ENCODE measurements at places on chromosomes 16 and 17.

GRCh38 chr17:81040791-81041337 lies 5.9 kb downstream of the BAIAP2 start:
- peak; percentile 13 for DNase-seq

- no peak for DNase-seq
Measured at GRCh38 chr16:85982563-85982939, 83.6 kb downstream of the IRF8 start.

DNA sequence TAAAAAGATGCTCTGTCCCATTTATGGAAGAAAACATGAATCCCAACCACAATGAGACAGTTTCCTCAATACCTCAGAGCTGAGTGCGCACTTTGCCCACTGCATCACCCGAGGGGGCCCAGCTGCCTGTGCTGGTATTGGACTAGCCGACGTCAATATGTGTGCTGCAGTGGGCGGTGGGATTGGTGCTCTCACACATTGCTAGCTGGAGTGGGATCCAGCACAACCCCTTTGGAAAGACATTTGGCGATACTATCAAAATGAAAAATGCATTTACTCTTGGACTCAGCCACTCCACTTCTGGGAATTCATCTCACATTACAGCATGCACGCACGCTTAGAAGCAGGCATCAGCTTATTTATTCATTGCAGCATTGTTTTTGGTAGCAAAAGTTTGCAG lies 289.2 kb upstream of the FOXF1 start:
- no peak for DNase-seq

GRCh38 chr17:61470530-61471136 lies 18.4 kb downstream of the TBX4 start:
- no peak for DNase-seq

- DNase-seq, result no peak
Measured at GRCh38 chr17:29624586-29624985, 1.9 kb upstream of the CORO6 start.

DNA sequence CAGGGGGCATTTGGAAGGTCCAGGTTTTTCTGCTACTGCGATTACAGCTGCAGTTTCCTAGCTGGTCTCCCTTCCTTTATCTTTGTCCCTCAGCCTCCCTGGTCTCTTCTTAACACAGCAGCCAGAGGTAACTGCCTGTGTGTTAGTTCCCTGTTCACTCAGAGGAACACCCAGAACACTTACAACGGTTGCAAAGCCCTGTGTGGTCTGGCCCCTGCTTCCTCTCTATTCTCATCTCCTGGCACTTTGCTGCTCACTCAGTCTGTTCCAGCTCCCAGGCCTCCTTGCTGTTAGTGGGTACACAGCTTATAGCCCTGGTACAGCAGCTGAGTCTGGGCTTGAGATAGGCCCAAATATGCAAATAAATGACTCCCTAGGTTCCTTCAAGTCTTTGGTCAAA lies 16.4 kb downstream of the NTN1 start:
- DNase-seq, result no peak

GRCh38 chr17:65079489-65079900 lies 23.0 kb upstream of the GNA13 start:
- DNase-seq, result no peak

DNA sequence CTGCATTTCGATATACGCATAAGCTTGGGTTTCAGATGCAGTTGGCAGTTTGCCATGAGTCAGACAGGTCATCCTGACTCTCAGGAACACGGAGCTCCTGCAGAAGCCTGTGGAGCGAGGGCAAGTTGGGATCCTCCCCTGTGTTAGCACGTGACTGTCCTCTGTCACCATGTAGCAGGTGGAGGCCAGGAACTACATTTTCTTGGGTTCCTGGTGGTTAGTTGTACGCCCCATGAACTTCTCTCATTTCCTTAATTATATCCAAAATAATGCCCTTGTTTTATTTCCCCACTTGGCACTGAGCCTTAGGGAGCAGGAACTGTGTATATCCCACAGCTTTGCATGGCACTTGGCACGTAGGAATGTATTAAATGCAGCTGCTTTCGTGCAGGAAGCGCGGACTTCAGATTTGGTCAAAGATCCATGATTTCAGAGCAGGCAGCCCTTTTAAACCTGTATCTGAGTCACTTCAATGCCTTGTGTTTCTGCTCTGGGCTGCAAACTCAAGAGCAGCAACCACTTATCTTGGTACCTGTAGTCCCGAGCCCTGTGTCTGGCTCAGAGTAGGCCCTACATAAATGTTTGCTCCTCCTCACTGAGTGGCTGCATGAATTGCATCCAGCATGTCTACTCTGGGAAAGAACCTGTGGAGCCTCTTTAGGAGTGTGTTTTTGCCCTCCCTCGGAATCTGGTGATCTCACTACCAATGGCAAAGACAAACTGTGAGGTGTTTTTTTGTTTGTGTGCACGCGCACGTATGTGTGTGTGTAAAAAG lies 428.4 kb downstream of the MAF start:
- DNase-seq, result peak; percentile 76

DNA sequence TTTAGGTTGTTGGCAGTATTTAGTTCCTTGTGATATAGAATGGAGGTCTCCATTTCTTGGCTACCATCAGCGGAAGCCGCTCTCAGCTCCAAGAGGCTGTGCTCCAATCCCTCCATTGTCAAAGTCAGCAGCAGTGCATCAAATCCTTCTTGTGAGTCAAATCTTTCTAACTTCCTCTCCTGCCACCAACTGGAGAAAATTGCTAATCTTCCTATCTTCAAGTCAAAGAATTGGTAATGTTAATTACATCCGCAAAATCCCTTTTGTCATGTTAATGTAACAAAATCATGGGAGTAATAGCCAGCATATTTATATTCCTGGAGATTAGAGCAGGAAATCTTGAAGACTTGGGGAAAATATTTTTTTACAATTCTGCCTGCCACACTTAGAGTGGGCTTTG lies 436.4 kb upstream of the DYNLRB2 start:
- no peak for DNase-seq

DNA sequence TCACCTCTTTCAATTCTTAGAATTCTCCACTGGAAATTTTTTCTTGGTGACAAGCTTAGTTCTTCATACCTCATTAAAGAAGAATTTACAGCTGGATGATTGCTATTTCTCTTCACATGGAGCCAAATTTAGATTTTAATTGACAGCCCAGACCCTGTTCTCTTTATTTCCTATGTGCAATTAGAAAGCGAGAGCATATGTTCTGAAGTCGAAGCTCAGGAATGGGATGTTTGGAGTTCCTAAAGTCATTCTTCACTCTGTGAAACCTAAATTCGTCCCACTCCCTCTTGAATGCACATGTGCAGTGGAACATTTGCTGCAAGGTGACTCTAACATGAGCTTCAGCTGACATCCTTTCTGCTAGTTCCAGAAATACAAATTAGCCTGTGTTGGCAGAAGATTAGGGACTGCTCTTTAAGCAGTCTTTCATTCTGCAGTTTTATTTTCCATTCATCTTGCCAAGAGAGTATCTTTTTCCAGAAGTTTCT lies 129.3 kb upstream of the KCNJ16 start:
- no peak for DNase-seq

DNA sequence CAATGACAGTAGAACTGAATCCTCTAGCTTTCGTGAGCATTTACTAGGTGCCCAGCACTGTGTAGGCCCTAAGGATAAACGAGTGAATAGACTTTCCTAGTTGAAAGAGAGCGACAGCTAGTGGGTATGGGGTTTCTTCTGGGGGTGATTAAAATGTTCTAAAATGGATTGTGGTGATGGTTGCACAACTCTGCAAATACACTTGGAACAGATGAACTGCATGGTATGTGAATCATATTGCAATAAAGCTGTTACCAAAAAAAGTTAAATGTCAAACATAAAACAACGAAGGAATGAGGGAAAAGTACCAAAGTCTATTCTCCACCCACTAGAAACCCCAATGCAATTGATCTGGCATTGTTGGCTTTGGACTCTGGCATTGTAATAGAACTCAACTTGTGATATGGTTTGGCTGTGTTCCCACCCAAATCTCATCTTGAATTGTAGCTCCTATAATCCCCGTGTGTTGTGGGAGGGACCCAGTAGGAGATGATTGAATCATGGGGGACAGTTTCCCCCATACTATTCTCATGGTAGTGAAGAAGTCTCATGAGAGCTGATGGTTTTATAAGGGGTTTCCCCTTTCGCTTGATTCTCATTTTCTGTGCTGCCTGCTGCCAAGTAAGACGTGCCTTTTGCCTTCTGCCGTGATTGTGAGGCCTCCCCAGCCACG lies 70.5 kb downstream of the MARF1 start:
- no peak for DNase-seq

GRCh38 chr17:34581446-34582184 lies 2.2 kb downstream of the TMEM132E start:
- no peak for DNase-seq

DNA sequence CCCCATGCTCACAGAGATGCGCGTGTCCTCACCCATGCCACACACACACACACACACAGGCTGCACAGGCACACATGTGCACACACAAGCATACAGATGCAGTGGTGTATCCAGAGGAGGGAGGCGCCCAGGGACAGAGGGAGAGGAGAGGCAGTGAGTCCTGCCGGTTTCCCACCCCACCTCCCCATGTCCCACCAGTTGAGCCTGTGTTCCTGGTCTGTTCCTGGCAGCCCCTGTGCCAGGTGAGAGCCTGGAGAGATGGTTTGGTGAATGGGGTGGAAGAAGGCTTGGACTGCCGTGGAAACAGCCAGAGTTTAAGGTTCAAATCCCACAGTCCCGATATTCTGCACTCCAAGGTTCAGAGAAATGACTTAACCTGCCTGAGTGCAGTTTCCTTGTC lies 10.2 kb upstream of the FADS6 start:
- DNase-seq, result no peak

DNA sequence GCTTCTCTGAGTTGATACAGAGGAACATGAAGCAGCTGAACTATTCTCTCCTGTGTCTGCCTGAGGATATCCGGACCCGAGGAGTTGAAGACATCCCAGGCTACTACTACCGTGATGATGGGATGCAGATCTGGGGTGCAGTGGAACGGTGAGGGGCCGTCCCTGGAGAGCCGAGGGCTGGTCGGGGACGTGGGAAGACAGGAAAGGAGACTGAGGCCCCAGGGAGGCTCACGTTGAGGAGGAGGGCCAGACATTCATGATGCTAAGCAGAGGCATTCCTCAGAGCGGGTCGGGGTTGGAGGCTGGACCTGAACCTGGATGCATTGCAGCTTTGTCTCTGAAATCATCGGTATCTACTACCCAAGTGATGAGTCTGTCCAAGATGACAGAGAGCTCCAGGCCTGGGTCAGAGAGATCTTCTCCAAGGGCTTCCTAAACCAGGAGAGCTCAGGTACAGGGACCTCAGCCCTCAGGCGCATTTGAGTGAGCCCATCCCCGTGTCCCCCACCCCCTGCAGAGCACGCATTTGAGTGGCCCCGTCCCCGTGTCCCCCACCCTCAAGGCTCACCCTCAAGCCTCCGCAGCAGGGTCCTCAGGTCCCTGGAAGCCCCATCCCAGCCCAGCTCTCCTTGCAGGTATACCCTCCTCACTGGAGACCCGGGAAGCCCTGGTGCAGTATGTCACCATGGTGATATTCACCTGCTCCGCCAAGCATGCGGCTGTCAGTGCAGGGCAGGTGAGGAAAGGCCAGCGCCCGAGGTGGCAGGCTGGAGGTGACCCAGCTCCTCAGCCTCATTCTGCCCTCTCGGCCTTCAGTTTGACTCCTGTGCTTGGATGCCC lies 8.3 kb downstream of the ALOX15B start:
- no peak for DNase-seq

DNA sequence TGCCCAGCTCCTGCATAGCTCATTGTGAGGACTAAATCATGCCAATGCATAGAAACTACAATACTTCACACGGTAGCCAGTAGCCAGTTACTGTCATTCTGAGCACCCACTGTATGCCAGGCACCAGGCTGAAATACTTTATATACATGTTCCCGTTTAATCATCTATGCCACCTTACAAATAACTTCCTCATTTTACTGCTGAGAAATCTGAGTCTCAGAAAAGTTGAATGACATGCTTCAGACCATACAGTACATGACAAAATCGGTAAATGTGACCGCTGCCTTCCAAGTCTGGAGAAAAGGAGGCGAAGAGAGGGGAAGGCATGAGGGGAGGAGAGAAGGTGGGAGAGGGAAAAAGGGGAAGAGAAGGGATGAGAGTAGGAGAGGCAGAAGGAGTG lies 9.2 kb upstream of the TLCD3B start:
- DNase-seq, result no peak

DNA sequence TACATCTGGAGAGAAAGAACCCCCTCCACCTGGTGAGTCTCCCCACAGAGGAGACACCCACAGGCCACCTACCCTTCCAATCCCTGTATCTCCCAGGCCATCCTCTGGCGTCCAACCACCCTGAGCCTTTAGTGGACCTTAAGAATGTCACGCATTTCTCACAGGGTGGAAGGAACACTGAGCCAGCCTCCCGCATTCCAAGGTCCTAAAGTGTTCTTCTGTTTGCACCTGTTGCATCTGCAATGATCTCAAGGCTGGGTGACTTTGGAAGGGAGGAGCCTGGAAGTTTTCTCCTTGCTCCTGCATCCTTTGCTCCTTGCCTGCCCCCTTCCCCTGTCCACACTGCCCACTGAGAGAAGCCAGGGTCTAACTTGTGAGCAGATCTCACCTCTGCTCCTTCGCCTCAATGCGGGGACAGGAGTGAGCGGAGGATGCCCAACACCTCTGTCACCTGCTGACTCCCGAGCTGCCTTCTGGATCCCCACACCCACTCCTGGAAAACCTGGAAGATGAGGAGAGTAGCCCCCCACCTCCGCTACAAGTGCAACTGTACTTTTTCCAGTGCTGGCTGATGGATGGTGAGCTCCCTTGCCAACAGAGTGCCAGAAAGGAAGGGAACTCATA lies 3.7 kb downstream of the CHST5 start:
- DNase-seq, result no peak

GRCh38 chr17:49971848-49972485 lies 3.0 kb downstream of the DLX4 start:
- no peak for DNase-seq

DNA sequence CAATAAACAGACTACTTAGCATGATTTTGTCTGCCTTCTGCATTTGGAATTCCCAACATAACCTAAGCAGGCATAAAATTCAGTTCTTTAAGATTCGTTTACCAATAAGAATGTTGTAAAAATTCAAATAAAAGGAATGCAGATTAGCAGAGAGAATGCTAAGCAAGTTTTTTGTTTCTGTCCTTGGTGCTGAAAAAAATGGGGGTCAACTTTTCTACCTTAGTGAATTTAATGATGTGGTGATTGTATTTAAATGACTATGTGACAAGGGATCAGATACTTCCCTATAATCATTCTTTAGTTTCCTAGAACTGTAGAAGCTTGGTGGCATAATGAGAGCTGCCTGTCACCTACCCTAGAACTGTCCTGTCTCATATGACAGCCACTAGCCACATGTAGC lies 159.5 kb downstream of the RBFOX1 start:
- no peak for DNase-seq

GRCh38 chr16:26475596-26475995 lies 591.1 kb upstream of the C16orf82 start:
- DNase-seq, result no peak

DNA sequence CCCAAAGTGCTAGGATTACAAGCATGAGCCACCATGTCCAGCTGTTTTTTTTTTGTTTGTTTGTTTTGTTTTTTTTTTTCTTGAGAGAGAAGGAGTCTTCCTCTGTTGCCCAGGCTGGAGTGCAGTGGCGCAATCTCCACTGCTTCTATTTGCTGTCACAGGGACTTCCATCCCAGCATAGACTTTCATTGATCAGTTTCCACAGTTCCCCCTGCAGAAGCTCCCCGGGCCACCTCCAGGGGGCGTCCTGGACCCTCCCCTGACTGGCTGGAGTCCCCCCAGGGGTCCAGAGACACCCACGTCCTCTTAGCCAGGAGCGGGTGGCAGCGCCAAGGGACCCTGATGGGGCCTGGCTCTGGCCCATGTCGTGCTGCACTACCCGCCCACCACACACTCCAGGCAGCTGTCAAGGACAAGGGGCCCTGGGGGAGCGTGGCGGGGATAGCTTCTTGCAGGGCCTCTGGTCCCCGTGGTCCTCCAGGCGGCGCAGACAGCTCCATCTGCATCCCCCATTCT lies 3.1 kb upstream of the NPW start:
- DNase-seq, result no peak

Data from RCC 7860 (cell line).